ENCODE measurements at places on chromosomes 4 and X.

DNA sequence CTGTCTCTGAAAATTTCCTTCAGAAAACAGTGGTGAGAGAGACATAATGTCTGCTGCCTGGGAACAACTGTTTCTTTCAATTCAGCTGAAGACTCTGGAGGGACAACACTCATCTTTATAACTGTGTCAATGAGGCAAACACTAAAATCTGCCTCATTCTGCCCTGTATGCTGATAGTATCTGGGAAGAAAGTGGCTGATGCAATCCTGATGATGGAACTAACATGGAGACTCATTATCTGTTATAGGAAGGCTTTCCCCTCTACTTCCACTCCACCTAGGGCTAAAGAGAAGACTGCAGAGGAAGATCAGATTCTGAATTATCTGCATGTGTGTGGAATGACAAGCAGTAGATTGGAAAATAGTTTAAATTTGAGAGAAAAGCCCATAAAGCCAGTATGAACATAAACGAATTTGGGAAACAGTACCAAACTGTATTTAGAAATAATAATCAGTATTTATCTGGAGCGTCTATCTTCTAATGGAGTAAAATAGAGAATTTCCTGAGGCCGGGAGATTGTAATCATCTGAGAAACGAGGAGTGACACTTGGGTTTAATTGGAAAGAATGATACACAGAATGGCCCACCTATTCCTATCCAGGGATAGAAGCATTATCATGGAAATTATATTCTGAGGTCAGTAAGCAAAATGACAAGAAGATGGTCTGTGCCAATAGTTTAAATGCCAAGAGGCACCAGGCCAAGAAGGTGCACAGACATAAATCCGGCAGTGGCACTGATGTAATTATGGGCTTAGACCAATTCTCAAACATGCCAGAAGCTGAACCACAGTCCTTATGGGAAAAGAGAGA is 85.4 kb downstream of the SHISA3 start:
- DNase-seq: no peak

- peak; percentile 84 for DNase-seq
These were observed 16.7 kb upstream of the AFAP1 start for GRCh38 chr4:7956270-7956808.

GRCh38 chr4:146972036-146972435 is 26.4 kb upstream of the TTC29 start:
- no peak for DNase-seq

GRCh38 chr4:3502941-3503936 is 29.0 kb downstream of the LRPAP1 start:
- DNase-seq: no peak

DNA sequence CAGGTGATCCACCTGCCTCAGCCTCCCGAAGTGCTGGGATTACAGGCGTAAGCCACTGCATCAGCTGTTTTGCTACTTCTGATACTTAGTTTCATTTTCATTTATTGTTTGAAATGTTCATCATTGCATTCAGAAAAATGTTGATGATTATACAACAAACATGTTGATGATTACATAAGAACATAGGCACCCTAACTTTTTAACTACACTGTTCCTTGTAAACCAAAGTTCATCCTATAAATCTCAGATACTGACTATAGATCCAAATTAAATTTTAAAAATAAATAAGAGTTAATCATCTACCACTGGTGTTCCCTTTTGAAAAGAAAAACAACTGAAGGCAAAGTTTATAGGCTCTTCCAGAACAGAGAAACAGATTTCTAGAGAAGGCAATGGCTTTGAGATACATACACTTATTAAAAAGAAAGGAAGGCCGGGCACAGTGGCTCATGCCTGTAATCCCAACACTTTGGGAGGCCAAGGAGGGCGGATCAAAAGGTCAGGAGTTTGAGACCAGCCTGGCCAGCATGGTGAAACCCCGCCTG is 23.4 kb downstream of the TRIM75 start:
- no peak for DNase-seq

- no peak for DNase-seq
These were observed 85.7 kb upstream of the UCP1 start for GRCh38 chr4:140654495-140654814.

- DNase-seq: no peak
These were observed 704.6 kb downstream of the SMARCA1 start for GRCh38 chrX:128818690-128819089.

GRCh38 chrX:100681599-100681998 is 37.6 kb downstream of the SRPX2 start:
- no peak for DNase-seq

- peak; percentile 53 for DNase-seq
These were observed 3.1 kb downstream of the ZNF827 start for GRCh38 chr4:145935253-145936141.

DNA sequence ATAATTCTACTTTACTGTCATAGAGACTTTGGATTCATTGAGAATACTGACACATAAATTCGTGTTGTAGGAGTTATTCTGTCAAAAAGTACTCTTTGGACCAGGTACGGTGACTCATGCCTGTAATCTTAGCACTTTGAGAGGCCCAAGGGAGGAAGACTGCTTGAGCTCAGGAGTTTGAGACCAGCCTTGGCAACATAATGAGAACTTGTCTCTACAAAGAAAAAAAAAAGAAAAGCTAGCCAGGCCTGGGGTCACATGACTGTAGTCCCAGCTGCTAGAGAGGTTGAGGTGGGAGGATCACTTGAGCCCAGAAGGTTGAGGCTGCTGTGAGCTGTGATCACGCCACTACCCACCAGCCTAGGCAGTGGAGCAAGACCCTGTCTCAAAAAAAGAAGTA is 54.9 kb downstream of the WDR19 start:
- no peak for DNase-seq

GRCh38 chrX:13078739-13079444 is 34.5 kb upstream of the FAM9C start:
- DNase-seq: peak; percentile 48

DNA sequence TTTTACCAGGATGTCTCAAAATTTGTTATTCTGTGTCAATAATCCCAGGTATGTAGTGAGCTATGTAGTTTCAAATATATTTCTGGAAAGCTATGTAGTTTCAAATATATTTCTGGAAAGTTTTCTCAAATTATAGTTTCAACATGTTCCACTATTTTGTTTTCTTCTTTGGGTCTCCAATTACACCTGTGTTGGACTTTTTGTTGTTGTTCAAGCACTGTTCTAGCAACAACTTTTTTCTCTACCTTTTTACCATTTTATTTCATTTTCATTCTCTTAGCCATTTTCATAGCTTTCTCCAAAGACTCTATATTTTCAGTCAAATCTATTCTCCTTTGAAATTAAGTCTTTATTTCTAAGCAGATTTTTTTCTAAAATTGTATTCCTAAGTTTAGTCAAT is 88.4 kb downstream of the LCORL start:
- DNase-seq: peak; percentile 17

DNA sequence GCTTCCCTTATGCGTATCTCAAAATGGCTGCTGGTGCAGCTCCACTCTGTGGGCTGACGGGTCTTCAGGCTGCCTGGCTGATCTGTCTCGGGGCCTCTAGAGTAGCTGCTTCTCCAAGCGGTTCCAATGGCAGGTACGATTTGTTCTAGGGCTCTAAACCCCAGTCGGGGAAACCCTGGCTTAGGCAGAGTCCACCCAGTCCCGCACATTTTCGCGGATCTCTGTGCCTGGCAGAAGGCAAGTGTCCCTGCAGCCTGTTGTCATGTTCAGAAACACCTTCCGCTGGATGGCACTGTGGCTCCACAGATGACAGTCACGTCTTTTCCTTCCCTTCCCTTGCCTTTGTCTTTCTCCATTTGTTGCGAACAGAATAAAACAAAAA is 54.4 kb downstream of the NBDY start:
- peak; percentile 49 for DNase-seq

GRCh38 chrX:129791961-129792570 is 12.3 kb downstream of the SASH3 start:
- no peak for DNase-seq

DNA sequence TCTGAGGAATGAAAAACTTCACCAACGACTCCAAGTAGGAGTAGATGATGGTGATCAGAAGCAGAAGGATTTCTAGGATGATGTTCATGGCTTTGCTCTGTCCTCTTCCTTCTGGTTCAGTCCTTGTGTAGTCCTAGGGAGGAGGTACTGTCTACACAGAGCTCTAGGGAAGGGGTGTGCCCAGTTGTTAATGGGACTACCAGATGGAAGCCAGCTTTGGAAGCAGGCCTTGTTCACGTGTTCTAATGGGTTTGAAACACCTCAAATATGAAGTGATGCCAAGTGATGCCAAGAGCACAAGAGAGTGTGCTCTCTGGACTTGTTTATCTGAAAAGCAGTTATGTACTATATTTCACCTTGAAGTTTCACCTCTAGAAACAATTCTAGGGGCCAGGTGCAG is at the start of gene HSD17B13:
TSS of gene HSD17B13 (minus strand) at position 129 of the 400 bp plus-strand sequence. CDS start at position 88, 41 bp downstream.
- no peak for DNase-seq

DNA sequence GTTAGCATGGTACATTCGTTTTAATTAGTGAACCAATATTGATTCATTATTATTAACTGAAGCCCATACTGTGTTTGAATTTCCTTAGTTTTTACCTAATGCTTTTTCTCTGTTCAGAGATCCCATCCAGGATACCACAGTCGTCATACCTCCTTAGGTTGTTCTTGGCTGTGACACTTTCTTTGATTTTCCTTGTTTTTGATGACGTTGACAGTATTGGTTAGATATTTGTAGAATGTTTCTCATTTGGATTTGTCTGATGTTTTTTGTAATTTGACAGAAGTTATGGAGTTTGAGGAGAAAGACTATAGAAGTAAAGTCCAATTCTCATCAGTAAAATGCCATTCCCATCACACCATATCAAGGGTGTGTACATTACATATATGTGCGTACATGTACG is 16.2 kb upstream of the RAP2C start:
- no peak for DNase-seq

DNA sequence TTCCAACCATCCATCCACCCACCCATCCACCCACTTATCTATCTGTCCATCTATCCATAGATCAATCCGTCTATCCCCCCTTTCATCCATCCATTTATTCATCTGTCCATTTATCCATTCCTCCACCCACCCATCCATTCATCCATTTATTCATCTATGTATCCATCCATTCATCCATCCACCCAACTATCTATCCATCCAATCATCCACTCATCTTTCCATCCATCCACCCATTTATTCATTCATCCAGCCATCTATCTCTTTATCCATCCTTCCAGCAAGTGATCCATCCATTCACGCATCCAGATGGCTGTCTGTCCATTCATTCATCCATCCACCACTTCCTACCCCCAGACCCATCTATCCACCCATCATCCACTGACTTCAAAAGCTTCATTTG is 84.0 kb upstream of the CD99 start:
- DNase-seq: no peak

GRCh38 chrX:8879750-8880149 is 78.6 kb upstream of the FAM9A start:
- peak; percentile 26 for DNase-seq

- DNase-seq: no peak
These were observed 261.5 kb upstream of the ADGRL3 start for GRCh38 chr4:60938621-60939020.

GRCh38 chr4:108851366-108851765 is 88.5 kb upstream of the ETNPPL start:
- DNase-seq: no peak

DNA sequence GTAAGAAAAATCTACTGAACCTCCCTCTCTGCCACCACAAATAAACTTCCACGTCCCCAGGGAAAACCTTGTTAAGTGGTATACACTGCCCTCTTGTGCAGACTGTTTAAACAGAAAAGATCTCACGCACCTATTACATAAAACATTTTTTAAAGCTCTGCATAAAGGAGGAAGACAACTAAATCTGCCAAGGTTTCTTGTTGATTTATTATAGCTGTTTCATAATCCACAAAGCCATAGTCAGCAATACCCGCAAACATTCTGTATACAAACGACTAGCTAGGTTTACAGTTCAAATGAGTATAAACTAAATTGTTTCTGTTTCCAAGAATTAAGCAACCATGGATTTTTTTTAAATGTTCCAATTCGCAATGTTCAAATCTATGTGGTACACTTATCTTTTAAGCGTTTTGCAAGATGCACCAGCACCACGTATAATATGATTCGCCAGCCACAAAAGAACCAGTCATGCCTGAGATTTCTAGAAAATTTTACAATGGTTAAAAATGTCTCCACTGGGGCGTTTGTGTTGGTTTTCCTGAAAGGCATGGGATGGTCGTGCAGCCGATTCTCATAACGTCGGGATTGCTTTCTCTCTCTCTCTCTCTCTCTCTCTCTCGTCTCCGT is 164.6 kb downstream of the PRKX start:
- peak; percentile 16 for DNase-seq

- peak; percentile 11 for DNase-seq
These were observed 76.5 kb downstream of the COL4A5 start for GRCh38 chrX:108516184-108516583.

All from lung microvascular endothelial cell (primary cell).